ENCODE measurements at places on chromosomes 2 and 18.
A peak's percentile ranks its signal among the peaks of the same experiment; 100 is the strongest.

DNA sequence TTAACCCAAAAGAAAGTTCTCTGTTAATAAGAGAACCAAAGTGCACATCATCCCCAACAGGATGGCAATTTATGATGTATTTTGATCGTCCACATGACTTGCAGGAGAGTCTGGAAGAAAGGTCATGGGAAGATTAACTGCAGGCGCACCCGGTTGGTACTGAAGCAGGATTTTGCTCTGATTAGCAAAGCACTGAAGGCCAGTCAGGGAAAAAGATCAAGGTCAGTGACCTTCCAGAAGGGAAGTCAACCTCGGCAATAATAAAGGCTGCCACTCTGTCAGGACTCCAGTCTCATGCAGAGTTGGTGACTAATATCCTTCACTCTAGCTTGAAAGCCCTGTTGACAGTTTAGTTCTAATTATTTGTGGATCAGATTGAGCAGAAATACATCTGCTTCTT lies 432.7 kb upstream of the RAB12 start:
- DNase-seq = no peak

- no peak for DNase-seq
Observed at GRCh38 chr2:96542357-96542977, 5.9 kb downstream of the ARID5A start.

DNA sequence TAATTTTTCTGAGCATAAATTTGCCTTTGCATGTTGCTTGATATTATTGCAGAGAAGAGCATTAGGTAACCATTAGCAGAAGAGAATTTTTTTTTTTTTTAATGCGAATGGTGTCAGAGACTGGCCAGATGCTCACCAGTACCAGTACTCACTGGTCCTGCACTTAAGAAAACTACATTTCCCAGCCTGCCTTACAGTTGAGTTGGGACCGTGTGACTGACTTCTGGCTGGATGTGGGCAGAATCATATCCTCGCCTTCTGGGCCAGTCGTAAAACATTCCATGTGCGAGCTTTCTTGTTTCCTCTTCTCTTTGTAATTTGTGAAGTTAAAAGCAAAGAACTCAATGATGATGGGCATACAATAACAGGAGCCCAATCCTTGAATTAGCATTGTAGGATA lies 132.4 kb downstream of the LRRC30 start:
- DNase-seq = no peak

- DNase-seq = no peak
Observed at GRCh38 chr2:99775585-99775984, 285.8 kb upstream of the REV1 start.

GRCh38 chr18:54713386-54713785 lies 114.9 kb upstream of the RAB27B start:
- DNase-seq = no peak

- DNase-seq = no peak
Observed at GRCh38 chr2:140275427-140275826, 1495.2 kb upstream of the NXPH2 start.

DNA sequence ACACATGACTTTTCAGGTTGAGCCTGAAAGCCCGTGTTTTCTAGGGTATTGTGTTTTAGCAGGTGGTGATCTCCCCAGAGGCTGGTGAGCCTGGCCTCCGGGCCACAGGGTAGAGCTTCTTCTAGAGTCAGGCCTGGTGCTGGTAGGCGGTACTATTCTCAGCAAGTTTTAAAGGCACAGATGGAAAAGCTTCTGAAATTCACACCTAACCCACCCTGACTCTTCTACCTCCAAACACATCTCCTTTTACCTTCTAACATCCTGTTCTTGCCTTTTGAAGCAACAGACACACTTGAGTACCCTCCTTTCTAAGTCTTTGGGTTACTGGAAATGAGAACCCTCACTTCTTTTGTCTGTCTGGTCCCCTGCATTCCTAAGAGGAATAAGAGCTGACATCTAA lies 191.1 kb downstream of the SETBP1 start:
- DNase-seq = no peak

- peak; percentile 22 for DNase-seq
Observed at GRCh38 chr2:133953524-133953923, 300.3 kb upstream of the MGAT5 start.

DNA sequence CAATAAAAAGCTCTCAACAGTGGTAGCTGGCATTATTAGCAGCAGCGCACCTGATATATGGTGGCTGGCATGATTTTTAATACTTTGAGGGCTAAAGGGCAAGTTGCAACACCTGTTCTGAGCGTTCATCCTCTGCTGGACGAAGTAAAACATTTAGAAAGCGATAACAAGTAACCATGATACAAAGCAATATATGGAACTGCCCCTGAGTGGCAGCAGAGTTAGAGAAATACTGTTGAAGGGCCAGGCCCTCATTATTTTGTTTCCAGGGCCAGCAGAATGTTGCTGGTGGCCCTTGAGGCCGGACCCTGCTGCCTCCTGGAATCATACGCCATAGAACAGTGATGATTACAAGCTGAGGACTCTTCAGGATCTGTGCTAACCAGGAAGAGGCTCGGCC lies 47.8 kb downstream of the ARHGEF4 start:
- no peak for DNase-seq

GRCh38 chr2:96631804-96632435 lies 6.2 kb downstream of the KANSL3 start:
- no peak for DNase-seq

GRCh38 chr2:211103989-211104388 lies 547.6 kb downstream of the CPS1 start:
- no peak for DNase-seq
